ENCODE measurements at places on chromosomes 12 and 14.

- no peak for DNase-seq
Observed at GRCh38 chr12:108475396-108475795, 39.7 kb upstream of the FICD start.

- no peak for DNase-seq
Observed at GRCh38 chr14:24944800-24945199, 105.1 kb downstream of the STXBP6 start.

DNA sequence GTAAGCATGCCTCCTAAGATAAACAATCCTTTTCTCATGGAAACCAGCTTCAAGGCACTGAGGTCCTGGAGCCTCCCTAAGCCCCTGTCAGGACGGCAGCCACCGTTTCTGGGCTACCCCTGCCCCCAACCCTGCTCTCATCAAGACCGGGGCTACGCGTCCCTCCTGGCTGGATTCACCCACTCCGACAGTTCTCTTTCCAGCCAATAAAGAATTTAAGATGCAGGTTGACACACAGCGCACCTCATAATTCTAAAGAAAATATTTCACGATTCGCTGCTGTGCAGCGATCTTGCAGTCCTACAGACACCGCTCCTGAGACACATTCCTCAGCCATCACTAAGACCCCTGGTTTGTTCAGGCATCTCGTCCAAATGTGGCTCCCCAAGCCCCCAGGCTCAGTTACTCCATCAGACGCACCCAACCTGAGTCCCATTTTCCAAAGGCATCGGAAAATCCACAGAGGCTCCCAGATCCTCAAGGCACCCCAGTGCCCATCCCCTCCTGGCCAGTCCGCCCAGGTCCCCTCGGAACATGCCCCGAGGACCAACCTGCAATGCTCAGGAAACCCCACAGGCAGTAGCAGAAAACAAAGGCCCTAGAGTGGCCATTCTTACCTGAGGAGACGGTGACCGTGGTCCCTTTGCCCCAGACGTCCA is 336.3 kb downstream of the TMEM121 start:
- DNase-seq, result no peak

- no peak for DNase-seq
Observed at GRCh38 chr12:82800185-82800584, 113.5 kb downstream of the TMTC2 start.

DNA sequence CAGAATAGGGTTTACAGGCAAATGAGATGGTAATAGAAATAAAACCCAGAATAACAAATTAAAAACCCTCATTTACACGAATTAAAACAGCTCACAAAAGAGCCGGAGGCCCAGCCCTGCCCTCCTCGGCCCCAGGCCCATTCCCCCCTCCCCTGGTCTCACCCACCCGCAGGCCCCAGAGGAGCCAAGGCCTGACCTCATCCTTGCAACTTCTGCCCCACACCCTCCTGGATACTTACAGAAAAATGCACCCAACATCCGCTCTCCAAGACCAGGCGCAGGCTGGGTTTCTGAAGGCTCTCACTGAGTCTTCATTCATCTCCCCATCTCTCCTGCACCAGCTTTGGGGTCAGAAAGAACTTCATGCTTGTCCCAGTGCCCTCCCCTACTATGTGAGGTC is 16.2 kb upstream of the VSX2 start:
- no peak for DNase-seq

Data from SJSA1 (cell line).